Esophagus squamous epithelium (tissue), 5 donors: ENCODE measurements at places on chromosomes 4 and X.
A peak's percentile ranks its signal among the peaks of the same experiment; 100 is the strongest.

GRCh38 chr4:147138171-147138570 lies 192.5 kb upstream of the TTC29 start:
- no peak for DNase-seq

DNA sequence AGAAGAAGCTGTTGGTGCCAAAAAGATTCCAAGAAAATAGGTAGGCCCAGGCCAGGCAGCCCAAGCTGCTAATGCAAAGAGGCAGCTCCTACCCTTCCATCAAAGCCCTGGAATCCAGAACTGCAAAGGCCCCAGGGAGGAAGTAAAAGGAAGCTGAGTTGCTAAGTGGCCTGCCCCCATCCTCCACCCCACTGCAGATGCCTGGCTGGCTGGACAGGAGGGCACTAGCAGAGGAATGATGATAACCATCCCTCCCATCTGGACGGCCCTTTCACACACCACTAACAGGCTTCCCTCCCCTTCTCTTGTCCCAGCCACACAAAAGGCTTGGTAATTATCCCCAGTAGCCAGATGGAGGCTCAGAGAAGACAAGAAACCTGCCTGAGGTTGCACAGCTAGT lies 32.4 kb upstream of the PJA1 start:
- DNase-seq, result no peak

GRCh38 chr4:54784161-54784671 lies 126.5 kb downstream of the KIT start:
- DNase-seq, result peak; percentile 1

GRCh38 chr4:148216866-148217814 lies 225.1 kb downstream of the NR3C2 start:
- no peak for DNase-seq

GRCh38 chrX:133045986-133046385 lies 50.9 kb downstream of the USP26 start:
- DNase-seq, result no peak

- DNase-seq, result no peak
Measured at GRCh38 chrX:46577221-46578005, 3.8 kb downstream of the CHST7 start.

DNA sequence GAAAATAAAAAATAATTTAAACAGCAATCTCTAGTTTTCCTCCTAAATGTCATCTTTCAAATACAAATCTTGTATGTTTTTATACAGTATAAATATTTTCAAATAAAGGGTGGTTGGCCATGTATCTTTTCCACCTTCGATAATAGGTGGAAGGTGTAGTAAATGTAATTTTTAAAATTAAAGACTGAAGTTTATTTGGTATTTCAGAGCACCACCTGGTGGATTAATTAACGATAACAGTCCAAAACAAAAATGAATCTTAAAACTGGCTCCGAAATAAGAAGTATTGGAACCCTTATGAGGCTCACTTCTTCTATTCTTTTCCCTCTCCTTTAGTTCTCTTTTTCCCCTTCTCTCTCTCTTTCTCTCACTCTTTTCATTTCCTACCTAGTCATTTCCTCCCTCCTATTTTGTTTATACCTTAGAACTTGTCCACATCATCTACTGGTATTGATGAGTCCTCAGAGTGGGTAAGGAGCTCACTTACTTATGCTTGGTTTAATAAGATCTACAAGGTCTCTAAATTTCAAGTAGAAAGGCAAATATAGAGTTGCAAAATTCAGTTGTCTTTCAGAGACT lies 82.9 kb upstream of the EXOC1L start:
- DNase-seq, result no peak

DNA sequence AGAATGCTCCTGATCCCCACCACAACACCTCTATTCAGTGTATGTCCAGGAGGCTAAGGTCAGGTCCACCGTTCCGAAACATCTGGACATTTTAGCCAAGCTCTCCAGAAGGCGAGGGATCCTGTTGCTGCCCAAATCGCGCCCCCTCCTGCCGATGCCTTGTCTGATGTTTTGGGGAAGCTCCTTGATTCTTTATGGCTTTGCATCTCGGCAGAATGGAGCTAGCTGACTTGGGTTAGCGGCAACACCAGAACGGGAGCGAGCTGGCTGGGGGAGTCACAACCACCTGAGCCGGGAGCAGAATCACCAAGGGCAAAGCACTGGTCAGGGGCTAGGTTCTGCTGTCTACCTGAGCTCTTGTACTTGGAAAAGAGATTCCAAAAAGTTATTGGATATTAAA lies 6.6 kb upstream of the POU3F4 start:
- no peak for DNase-seq

DNA sequence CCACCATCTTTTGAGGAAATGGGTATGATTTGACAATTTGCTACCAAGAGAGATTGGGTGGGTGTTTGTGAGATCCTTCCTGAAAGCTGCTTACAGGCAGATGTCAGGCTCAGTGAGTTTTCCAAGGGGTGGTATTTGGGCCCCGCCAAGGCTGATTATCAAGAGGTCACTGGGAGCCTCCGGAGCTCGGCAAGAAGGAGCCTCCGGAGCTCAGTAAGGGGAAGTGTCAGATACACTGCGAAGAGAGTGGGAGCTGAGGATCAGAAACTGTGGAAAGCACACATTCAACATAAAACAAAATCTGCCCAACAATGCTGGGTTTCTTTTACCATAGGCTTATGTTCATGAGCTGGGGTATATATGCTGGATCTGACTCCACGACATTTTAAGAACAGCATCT lies 714 bp downstream of the RTL3 start:
- no peak for DNase-seq

GRCh38 chrX:124719060-124719459 lies 372.7 kb downstream of the SH2D1A start:
- no peak for DNase-seq

DNA sequence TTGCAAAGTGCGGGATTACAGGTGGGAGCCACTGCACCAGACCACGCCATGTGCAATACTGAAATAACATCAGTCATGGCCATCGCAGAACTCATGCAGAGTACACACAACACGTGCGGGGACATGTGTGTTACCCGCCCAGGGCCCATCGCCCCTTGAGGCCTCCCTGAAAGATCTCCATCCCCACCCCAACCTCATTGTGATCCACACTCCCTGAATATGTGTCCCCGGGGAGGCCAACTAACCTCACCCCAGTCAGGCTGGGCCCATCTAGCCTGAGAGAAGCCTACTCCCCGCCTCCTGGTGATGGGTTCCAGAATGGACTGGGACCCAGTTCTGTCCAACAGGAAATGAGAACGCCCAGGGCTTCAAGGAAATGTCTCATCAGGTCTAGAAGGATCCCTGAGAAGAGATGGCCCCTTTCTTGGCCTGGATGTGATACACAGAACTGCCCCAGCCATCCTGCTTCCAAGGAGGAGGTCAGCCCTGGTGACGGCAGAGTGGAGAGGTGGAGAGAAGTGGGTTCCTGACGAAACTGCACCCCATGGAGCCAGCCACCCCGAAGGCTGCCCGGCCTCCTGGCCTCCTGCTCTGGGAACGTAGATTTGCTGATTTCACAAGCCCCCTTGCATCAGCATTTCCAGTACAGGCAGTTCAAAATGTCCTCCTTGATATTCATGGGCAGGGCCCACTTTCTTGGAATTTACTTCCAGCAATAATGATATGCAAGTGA lies 22.5 kb upstream of the CLDN24 start:
- no peak for DNase-seq

GRCh38 chr4:76679691-76680090 lies 218.3 kb downstream of the SOWAHB start:
- no peak for DNase-seq

DNA sequence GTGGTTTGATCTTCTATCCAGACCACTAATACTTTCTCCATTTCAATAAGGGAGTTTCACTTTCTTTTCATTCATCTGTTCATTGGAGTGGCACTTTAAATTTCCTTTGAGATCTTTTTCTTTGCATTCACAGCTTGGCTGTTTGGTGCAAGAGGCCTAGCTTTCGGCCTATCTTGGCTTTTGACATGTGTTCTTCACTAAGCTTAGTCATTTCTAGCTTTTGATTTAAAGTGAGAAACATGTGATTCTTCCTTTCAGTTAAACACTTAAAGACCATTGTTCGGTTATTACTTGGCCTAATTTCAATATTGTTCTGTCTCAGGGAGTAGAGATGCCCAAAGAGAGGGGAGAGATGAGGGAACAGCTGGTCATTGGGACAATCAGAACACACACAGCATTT lies 24.3 kb downstream of the CXCL13 start:
- DNase-seq, result no peak

DNA sequence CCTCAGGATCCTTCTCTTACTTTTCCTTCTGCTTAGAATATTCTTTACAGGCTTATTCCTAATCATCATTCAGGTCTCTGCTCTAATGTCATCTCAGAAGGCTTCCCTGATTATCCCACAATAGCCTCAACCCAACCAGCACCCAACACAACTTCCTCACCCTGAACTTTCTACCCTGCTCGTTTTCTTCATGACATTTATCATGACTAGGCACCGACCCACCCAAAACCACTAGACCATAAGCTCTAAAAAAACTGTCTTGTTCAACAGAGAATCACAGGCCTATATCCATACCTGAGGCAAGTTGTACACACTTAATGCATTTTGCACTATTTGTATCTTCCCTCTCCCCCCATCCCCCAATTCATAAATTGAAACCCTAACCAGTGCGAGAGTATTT lies 95.3 kb downstream of the SH3RF1 start:
- no peak for DNase-seq

DNA sequence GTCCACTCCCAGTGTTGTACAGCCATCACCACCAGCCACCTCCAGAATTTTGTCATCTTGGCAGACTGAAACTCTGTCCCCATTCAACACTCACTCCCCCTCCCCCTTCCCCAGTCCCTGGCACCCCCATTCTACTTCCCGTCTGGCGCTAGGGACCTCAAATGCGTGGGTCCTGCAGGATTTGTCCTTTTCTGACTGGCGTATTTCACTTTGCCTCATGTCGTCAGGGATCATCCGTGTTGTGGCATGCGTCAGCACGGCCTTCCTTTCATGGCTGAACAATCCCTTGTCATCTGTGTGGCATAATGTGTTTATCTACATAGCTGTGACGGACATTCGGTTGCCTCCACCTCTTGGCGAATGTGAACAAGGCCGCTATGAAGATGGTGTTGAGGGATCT lies 5.5 kb downstream of the TADA2B start:
- DNase-seq, result no peak

- no peak for DNase-seq
Measured at GRCh38 chr4:181792641-181793040, 450.6 kb upstream of the TENM3 start.

DNA sequence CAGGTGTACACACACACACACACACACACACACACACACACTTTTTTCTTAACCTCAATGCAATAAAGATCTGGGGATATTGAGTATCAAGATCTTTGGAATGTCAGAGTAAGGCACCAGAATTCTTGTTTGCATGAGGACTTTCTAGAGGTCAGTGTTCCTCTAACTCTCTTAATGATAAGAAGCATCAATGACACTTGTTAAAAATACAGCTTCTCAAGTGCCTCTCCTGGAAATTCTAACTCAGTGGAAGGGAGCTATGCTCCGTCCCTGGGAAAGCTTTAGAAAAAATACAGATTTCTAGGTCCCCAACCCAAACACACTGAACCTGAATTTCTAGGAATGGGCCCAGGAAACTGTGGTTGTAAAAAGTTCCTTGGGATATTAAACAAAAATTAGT lies 25.8 kb upstream of the HCCS start:
- DNase-seq, result no peak

GRCh38 chrX:139751053-139751452 lies 43.1 kb upstream of the MCF2 start:
- DNase-seq, result no peak

- DNase-seq, result no peak
Measured at GRCh38 chr4:102216666-102217065, 128.6 kb downstream of the SLC39A8 start.

DNA sequence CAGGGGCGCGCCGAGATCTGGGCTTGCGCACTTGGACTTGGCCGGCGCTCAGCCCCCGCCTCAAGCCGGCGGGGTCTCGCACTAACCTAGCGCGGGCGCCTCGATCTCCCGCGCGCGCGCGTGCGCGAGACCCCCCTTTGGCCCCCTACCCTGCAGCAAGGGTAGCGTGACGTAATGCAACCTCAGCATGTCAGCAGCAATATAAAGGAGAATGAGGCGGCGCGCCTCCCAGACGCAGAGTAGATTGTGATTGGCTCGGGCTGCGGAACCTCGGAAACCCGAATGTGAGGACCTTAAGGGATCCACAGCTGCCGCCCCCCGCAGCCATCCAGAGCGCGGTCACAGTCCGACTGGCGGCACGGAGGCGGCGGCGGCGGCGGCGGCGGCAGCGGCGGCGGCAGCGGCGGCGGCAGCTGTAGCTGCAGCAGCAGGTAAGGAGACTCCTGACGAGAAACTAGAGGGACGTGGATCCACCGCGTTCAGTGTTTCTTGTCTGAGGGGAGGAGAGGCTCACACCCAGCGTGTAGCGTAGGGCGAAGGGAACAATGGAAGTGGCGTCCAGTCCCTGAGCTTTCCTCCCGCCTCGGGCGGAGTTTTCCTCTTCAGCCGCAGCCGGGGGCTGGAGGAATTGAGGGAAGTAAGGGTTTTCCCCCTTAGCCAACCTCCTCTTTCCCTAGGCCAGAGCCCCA lies at the start of the genes SATL1 and ZNF711:
SATL1 (minus strand) TSS at position 19 of the 689 bp plus-strand sequence. CDS start 134,811 bp downstream, outside the sequence.
ZNF711 (plus strand) TSS at position 231 of the 689 bp plus-strand sequence. CDS start 3,582 bp downstream, outside the sequence.
- DNase-seq, result no peak

DNA sequence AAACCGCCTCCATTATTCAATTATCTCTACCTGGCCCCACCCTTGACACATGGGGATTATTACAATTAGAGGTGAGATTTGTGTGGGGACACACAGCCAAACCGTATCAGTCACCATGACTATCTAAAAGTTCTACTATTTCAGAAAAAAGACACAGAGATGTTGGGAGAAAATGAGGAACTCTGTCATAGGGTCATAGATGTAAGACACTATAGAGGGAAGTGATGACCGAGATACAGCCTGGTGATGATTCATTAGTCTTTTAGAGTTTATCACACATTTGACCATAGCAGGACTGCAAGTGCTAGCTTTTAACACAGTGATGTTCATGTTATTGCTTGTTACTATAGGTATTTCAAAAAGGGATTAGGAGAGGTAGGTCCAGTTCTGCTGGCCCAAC lies 357.0 kb upstream of the AADAT start:
- no peak for DNase-seq

GRCh38 chr4:168667921-168668320 lies 171.1 kb downstream of the PALLD start:
- no peak for DNase-seq

- DNase-seq, result no peak
Measured at GRCh38 chr4:47531241-47531953, 46.3 kb downstream of the ATP10D start.

GRCh38 chrX:50081282-50081889 lies 119.4 kb downstream of the AKAP4 start:
- no peak for DNase-seq

- DNase-seq, result no peak
Measured at GRCh38 chr4:182895791-182896292, 21.3 kb downstream of the DCTD start.

DNA sequence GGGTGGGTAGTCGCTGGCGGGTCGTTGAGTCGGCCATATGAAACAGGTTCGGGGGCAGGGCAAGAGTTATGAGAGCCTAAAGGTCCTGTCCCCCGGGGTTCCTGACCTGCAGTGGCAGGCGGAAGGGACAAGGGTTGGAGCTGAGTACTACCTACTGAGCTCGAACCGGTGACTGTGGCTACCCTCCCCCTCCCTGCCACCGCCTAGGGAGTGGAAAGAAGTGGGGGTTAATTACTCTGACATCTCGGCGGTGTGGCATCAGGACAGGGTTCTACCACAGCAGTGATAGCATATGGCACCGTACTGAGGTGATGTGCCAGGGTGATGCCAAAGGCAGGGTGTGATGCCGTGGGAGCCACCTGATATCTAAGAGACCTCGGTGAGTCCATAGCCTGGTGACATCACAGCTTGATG lies 307 bp downstream of the ATG4A start:
- no peak for DNase-seq

GRCh38 chr4:1356181-1356998 lies 9.4 kb downstream of the UVSSA start:
- DNase-seq, result no peak
